Uterus (tissue), 4 donors: ENCODE measurements at places on chromosomes 2 and 18. TPM values are rescaled to one million over a fixed set of nuclear protein-coding genes. Genes with fewer than 3 reads are reported as not detected.

DNA sequence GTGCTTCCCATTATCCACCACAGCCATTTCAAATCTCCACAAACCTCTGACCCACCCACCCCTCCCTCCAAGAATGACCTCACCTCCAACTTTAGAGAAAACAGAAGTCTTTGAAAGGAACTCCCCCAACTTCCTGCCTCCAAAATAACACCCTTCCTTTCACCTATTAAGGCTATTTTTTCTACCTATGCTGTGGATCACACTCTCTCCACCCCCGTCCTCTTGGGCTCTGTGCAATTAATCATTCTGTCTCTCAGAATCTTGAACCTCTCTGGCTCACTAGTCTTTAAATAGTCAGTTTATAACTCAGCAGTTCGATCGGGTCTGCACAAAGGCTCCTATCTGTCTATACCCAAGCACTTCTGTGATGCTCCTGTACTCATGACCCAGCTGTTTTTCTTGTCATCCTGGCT lies 37.3 kb upstream of the XPO1 start:
- DNase-seq, result no peak

DNA sequence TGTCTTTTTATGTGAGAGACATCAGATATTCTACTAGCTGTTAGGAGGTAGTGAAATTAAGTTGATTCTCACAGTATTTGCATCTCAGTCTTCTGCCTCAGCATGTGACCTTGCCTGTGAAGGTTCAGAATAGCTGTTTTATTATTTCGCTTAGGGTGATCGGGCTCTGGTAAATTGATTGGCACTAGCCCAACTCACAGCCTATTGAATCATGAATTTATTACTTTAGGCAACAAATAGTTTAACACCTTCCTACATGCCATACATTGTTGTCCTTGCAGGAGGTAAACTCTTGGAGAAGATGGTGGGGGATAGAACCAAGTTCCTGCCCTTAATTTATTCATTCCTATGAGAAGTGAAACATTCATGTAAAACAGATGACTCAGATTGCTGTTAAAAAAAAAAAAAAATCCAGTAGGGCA lies 101.9 kb downstream of the GPD2 start:
- DNase-seq, result no peak

GRCh38 chr2:28547223-28547860 lies 51.5 kb downstream of the PLB1 start:
- no peak for DNase-seq

DNA sequence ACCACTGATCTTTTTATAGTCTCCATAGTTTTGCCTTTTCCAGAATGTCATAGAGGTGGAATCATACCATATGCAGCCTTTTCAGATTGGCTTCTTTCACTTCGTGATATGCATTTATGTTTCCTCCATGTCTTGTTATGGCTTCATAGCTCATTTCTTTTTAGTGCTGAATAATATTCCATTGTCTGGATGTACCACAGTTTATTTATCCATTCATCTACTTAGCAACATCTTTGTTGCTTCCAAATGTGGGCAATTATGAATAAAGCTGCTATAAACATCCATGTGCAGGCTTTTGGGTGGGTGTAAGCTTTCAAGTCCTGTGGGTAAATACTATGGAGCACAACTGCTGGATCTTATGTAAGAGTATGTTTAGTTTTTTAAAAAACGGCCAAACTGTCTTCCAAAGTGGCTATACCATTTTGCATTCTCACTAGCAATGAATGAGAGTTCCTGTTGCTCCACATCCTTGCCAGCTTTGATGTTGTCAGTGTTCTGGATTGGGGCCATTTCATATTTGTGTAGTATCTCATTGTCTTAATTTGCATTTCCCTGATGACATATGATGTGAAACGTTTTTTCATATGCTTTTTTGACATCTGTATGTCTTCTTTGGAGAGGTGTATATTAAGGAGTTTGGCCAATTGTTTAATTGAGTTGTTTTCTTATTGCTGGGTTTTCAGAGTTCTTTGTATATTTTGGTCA lies 20.6 kb downstream of the STPG4 start:
- no peak for DNase-seq

GRCh38 chr2:161028581-161028980 lies 131.6 kb upstream of the TANK start:
- no peak for DNase-seq

DNA sequence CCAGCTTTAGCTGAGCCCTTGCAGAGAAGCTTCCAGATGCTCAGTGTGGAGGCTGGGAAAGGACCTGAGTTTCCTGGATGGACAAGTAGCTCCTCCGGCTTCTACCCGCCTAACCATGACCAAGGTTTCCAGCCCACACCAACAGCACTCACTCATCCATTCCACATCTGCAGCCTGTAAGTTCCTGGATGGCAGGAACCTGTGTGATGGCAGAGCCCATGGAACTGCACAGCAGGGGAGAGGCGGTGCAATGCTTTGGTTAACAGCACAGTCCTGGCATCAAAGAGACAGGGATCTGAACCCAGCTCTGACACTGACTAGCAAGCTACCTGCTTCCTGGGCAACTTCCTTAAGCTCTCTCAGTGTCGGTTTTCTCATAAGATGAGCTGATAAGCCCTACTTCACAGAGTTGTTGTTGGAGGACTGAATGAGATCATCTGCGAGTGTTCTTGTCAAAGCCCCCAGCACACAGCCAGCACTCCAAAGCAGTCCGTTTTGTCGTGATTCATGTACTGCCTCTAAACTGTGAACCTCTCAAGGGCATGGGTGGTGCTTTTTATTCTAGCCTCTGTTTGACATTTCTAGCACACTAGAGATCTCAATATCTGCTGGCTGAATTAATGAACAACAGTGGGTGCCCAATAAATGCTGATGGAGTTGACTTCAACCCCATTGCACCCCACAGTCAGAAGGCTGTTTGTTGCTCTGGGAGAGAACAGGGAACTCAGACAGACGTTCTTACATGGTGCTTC lies 41.6 kb upstream of the OTOF start:
- no peak for DNase-seq

DNA sequence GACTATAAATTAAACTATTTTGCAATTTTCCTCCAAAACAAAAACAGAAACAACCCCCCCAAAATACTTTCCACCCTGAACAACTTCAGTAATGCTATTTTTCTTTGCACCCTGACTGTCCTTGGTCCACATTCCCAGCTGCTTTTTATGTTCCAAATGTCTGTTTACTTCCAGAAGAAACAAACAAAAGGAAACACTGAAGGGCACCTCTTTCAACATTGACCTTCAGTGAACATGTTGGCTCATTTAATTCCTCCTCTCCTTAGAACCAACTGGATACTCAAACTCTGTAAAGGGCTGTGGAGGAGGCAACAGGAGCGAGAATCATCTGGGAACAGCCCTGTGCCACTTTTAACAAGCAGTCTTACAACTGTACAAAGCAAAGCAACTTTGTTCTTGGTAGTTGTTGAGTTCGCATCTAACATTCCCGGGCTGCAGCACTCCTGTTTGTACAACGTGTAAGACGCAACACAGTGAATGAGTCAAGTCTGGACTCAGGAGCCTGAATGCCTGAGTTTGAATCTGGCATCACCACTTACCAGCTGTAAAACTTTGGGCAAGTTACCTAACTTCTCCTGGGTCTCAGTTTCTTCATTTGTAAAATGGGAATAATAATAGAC lies 111.4 kb upstream of the GATA6 start:
- no peak for DNase-seq

GRCh38 chr2:143284087-143284675 lies 155.0 kb downstream of the ARHGAP15 start:
- DNase-seq, result no peak

DNA sequence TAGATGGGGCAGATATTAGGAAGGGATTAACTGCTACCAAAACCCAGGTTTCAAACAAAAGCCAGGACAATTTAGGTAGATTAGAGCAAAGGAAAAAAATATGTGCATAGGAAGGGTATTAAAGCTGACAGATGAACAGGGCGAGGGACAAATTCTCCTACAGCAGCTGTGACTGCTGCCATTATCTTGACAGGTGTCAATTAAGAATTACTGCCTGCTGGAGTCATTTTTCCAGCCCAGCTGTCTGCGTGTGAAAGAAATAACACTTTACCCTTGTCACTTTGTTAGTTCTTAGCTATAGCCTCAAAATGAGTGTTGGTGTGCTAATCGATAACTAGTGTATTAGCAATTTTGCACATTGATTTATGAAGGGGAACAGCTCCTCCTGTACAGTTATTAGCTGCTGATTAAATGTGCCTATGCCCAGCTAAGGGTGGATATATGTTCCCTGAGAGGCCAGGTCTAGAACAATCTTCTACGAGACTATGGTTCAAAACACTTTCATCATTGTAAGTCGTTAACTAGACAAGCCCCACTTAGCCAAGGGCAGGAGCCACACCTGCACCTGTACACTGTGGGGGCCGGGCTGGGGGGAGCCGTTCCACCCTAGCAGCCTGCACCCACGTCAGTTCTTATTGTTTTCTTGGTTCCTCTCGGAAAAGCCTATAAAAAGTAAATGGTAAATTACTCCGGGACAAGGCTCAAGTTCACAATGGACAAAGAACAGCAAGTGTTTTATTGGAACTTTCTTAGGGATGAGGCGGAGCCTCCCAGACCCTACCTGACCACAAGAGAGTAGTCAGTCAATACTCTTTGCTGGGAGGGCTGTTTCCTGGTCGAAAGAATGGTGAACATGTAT lies 7.7 kb downstream of the TSHZ1 start:
- DNase-seq, result no peak

DNA sequence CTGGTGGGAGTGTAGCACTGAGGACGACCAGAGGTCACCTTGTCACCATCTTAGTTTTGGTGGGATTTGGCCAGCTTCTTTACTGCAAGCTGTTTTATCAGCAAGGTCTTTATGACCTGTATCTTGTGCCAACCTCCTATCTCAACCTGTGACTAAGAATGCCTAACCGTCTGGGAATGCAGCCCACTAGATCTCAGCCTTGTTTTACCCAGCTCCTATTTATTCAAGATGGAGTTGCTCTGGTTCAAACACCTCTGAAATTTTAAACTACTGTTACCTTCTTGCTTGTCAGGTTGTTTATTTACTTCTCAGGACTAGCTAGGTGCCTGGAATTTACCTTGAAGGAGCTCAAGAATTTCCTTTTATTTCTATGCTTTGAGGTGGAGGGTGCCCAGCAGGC lies 9.5 kb upstream of the KCNG3 start:
- DNase-seq, result no peak

DNA sequence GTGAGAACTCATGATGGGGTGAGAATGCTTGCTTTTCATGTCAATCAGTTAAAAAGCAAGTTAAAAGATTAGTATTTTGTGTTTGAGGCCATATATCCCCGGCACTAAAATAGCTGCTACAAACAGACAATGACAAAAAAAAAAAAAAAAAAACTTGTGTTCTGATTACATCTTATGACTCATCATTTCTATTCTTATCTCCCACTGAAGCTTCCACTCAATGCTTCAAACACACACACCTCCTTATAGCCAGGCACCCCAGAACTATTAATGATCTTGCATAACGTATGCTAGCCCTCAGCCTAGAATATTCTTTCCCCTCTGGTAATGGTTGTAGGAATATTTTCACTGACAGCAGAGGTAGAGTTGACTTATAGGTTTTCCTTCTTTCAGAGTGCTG lies 778.3 kb downstream of the TRIB2 start:
- no peak for DNase-seq

GRCh38 chr2:224151161-224151560 lies 112.1 kb upstream of the SERPINE2 start:
- DNase-seq, result no peak

- no peak for DNase-seq
Observed at GRCh38 chr2:38666556-38666910, 619 bp downstream of the GALM start.

GRCh38 chr2:128196471-128196931 lies 105.5 kb downstream of the UGGT1 start:
- no peak for DNase-seq

GRCh38 chr18:49725809-49726674 lies 87.3 kb downstream of the ACAA2 start:
- peak; percentile 69 for DNase-seq

DNA sequence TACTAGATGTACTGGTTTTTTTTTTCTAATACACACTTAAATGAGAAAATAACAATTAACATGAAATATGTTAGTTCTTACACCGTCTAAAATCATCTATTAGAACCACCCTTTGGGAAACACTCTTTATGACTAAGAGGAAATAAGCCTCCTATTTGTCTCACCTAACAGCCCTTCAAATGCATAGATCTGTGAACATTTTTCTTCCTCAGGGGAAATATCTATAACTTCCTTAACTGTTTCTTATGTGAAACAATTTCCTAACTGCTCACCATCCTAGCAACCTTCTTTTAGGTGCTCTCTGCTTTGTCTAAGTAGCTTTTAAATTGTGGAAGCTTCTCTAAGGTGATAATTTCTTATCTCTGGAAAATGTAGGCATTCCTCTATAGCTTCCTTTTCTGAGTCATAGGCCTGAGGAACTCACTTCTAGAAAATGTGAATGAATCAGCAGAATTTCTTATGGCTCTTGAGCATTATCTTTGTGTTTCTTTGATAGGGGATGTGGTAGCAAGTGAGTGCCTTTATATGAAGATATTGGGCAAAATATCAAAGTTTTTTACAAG lies 56.1 kb downstream of the CNTNAP5 start:
- DNase-seq, result no peak

DNA sequence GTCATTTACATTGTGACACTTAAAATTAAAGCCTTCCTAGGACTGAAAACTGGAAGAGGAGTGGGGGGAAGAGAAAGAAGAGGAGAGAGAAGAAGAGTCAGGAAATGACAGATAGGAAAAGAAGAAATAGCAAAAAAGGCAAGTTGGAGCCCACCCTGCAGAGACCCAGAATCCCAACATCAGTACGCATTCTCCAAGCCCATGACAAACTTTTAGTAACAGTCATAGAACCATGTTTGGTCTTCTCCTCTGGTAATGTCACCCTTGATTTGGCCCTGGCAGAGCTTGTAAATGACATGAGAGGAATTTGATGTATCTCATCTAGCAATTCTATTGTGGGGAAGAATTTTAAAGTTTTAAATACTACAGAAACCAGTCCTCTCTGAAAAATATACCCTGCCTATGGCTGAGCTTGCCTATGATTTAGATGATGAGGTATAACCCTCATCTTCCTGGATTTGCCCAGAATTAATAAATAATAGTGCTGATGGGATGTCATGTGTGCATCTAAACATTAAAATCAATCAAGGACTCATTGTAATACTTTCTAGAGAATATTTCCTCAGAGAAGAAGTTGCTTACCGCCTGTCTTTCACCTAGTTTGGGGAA lies 40.2 kb downstream of the APOB start:
- DNase-seq, result no peak

GRCh38 chr2:45919711-45920111 lies 268.2 kb downstream of the PRKCE start:
- DNase-seq, result no peak

GRCh38 chr2:169705927-169706326 lies 11.7 kb downstream of the PHOSPHO2 start:
- no peak for DNase-seq

GRCh38 chr2:111157798-111158197 lies 37.1 kb downstream of the BCL2L11 start:
- no peak for DNase-seq

Gene KIF5C
- total RNA-seq, result 11.0 TPM

Gene UGT1A8
- total RNA-seq, result not detected

Gene DSG4
- total RNA-seq, result 0.07 TPM

Gene ALPG
- total RNA-seq, result not detected

Gene TP53I3
- 9.4 TPM for total RNA-seq

Gene LAMA3
- total RNA-seq, result 55.3 TPM

Gene KLHL41
- total RNA-seq, result not detected

Gene ABCB11
- total RNA-seq, result not detected

Gene FBXO48
- total RNA-seq, result 6.8 TPM

Gene PPP4R1
- 220 TPM for total RNA-seq
